ENCODE measurements at places on chromosomes 16 and 17. TPM values are rescaled to one million over a fixed set of nuclear protein-coding genes. Genes with fewer than 3 reads are reported as not detected.

Gene HAS3
- 0.25 TPM for total RNA-seq

Gene WNT3
- 0.62 TPM for total RNA-seq

Gene RPH3AL
- 3.4 TPM for total RNA-seq

Gene COIL
- 13.6 TPM for total RNA-seq

Gene OR2C1
- 0.25 TPM for total RNA-seq

Gene PABPN1L
- total RNA-seq: not detected

Gene P3H4
- total RNA-seq: 79.7 TPM

Gene UTS2R
- total RNA-seq: not detected

Gene ULK2
- 19.1 TPM for total RNA-seq

Gene FLII
- total RNA-seq: 445 TPM

Gene SOX9
- 2.9 TPM for total RNA-seq

Gene CIBAR2
- not detected for total RNA-seq

Gene ZNF597
- total RNA-seq: 2.0 TPM

Gene XPO6
- 110 TPM for total RNA-seq

Gene KRT33A
- total RNA-seq: not detected

Gene FBXL19
- 28.0 TPM for total RNA-seq

Gene CDH15
- 0.11 TPM for total RNA-seq

Gene C16orf46
- 0.25 TPM for total RNA-seq

Gene PRR14
- 5.1 TPM for total RNA-seq

Gene KRT33B
- total RNA-seq: 2.7 TPM

Gene TMED6
- 0.11 TPM for total RNA-seq

Gene KRTAP17-1
- 0.12 TPM for total RNA-seq

Gene PLCD3
- total RNA-seq: 23.0 TPM

Gene PRSS22
- 0.12 TPM for total RNA-seq

Gene IRX6
- total RNA-seq: not detected

Gene APOBR
- total RNA-seq: not detected

Gene IGSF6
- total RNA-seq: not detected

Gene FBXO39
- 0.33 TPM for total RNA-seq

Gene HBQ1
- 0.44 TPM for total RNA-seq

Gene RCVRN
- total RNA-seq: not detected

Gene C1QBP
- 352 TPM for total RNA-seq

Gene ABCA9
- 7.0 TPM for total RNA-seq

Gene HS3ST3A1
- 47.7 TPM for total RNA-seq

Gene CCDC47
- total RNA-seq: 88.6 TPM

Gene DHX38
- 106 TPM for total RNA-seq

Gene TANC2
- 33.7 TPM for total RNA-seq

Gene DNAH3
- total RNA-seq: under 0.01 TPM

Gene CAPNS2
- total RNA-seq: 0.87 TPM

Gene SCARF1
- total RNA-seq: 0.44 TPM

Gene SCNN1G
- not detected for total RNA-seq

Gene AMDHD2
- 97.8 TPM for total RNA-seq

Gene FA2H
- not detected for total RNA-seq

Gene PDIA2
- 0.12 TPM for total RNA-seq
